Left lobe of liver (tissue), 2 donors: ENCODE measurements at places on chromosomes 5 and 9.

DNA sequence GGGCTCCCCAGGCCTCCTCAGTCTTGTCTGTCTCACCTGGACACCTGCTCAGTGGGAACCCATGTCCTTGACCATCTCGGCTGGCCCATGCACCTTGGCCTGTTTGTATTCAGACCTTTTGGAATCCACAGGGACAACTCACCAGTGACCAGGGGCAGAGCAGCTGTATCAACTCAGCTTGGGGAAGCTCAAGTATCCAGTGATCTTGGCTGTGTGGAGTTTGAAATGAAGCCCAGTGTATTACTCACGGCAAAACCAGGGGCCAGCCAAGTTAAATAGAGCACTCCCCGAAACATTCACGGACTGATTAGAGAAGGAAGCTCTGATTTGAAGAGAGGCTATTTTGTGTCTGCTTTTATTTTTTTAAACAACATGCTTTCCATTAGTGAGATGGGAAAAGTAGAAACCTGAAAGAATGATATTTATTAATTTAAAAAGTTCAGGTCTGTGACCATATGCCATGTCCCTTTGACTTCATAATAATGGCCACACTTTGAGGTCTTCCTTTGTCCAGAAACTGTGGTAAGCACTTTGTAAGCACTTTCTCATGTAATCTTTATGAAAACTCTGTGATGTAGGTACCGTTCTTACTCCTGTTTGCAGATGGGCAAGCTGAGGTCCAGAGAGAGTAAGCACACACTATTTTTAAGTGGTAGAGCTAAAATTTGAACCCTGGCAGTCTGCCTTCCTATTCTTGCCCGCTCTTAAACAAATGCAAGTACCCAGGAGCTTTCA lies 656.5 kb downstream of the BNC2 start:
- peak; percentile 49 for DNase-seq

DNA sequence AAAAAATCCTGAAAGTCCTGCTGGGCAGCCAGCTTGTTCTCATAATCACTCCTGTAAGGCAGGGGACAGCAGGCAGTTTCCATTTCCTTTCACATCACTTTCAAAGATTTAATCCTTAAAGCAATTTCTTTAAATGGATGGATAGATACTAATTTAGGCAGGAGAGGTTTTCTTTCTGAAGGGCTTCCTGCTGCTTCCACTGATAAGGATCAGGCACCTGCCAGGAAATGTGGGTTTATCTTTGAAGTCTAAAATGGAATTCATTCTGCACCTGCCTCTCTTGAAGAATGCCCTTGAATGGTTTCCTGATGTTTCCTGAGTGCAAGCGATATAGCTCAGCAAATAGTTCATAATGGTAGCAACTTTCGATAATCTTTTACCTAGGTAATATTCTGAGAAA lies 64.5 kb downstream of the STARD4 start:
- DNase-seq = no peak

DNA sequence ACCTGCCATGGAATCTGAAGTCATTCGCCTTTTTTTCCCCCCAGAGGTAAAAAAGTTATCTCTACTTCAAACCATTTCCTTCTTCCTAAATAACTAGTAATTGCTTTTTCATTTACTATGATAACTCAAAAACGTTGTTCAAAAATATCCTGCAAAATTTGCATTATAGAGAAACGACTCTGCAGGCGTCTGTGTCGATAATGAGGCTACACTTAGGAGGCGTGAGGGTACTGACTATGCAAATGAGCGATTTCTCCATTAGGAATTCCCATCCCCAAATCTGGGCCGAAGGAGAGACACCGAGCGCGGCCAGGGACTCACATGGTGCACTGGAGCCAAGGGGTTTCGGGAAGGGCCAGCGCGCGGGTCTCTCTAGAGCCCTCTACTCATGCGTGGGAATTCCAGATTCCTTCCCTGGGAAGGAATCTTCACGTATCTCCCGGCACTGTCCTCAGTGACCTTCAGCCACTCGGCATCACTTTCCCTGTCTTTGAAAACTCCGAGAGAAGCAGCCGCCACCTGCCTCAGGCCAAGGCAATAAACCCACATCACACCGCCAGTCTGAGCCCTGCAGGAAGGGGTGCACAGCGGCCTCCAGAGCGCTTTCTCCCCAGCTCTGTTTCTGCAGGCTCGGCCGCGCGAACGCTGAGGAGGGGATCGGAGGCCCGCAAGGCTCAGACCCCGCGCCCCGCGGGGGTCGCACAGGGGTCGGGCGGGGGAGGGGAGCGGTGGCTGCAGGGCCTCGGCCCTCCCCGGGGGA lies 718 bp upstream of the DENND4C start:
- no peak for DNase-seq

GRCh38 chr5:149418910-149419531 lies 39.9 kb upstream of the IL17B start:
- DNase-seq = no peak

GRCh38 chr9:85729882-85730281 lies 11.9 kb downstream of the AGTPBP1 start:
- no peak for DNase-seq

DNA sequence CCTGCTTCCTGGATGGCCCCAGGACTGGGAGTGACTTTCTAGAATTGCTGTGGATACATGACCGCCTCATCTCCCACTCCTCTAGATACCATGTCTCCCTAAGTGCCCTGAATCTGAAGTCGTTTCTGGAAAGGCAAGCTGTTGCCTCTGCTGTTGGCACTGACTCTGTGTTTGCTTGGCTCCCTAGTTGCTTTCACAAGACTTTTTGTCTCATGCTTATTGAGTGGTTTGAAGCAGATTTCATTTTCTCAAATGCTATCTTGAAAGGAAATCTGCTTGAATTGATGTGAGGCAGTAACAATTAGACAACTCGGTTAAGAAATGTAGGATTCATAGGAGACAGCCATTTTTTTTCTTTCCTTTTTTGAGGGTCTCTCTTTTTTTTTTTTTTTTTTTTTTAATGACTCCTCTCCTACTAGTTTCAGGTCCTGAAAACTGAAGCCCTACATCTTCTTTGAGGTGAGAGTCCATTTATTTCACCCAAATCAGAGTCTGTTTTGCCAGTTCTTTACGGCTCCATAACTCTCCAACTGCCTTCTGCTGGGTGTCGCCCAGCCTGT lies 65.9 kb downstream of the PRDM6 start:
- DNase-seq = no peak
